ENCODE measurements at places on chromosomes 4 and X.

DNA sequence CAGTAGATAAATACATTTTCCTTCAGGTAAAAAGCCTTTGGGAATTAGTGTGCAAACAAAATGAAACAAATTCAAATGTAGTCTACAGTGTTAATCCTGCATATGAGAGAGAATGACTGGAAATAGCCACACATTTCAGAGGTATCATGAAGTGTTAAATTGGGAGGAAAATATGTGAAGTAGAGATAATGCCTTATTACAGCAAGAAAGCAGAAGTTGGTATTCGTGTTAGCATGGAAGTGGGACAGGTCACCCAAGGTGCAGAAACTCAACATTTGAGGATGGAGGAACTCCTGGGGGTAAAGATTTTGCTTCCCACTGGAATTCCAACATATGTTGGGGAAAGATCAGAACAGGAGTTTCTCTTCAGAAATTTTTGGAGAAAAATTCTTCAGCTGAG lies 51.3 kb downstream of the EMCN start:
- no peak for DNase-seq
- no peak overlapping the region for H3K27ac ChIP-seq
- no peaks in the 10 kb centered on the region for H3K36me3 ChIP-seq

GRCh38 chrX:37776283-37776986 lies 3.4 kb upstream of the CYBB start:
- H3K27ac ChIP-seq: no peak overlapping the region
- H3K36me3 ChIP-seq: no peaks in the 10 kb centered on the region
- no peaks in the 10 kb centered on the region for H3K4me1 ChIP-seq
- no peaks in the 10 kb centered on the region for H3K27me3 ChIP-seq
- DNase-seq: no peak

- no peak for DNase-seq
- no peaks in the 10 kb centered on the region for H3K4me1 ChIP-seq
- H3K27me3 ChIP-seq: no peaks in the 10 kb centered on the region
- H3K4me3 ChIP-seq: no peak overlapping the region
- no peaks in the 10 kb centered on the region for H3K36me3 ChIP-seq
Observed at GRCh38 chr4:37726666-37727065, 40.5 kb upstream of the RELL1 start.

DNA sequence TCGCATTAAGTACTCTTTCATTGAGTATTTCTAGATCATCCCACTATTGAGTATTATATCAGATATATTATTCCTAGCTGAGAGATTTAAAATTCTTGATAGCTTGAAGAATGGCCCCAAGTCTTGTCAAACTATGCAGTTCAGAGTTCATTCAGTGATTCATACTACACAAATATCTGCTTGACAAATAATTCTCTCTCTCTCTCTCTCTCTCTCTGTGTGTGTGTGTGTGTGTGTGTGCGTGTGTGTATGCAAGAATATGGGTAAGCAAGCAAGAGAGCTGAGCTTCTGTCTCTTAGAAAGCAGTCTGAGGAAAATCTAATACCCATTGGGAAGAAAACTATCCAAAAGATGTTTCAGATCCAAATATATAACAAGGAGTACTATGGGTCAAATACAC lies 142.0 kb downstream of the SLC10A7 start:
- DNase-seq: no peak
- H3K36me3 ChIP-seq: no peaks in the 10 kb centered on the region

- no peak overlapping the region for H3K4me3 ChIP-seq
- DNase-seq: no peak
- H3K27me3 ChIP-seq: no peaks in the 10 kb centered on the region
- H3K4me1 ChIP-seq: no peaks in the 10 kb centered on the region
Observed at GRCh38 chrX:44152852-44153251, 179.7 kb upstream of the NDP start.

DNA sequence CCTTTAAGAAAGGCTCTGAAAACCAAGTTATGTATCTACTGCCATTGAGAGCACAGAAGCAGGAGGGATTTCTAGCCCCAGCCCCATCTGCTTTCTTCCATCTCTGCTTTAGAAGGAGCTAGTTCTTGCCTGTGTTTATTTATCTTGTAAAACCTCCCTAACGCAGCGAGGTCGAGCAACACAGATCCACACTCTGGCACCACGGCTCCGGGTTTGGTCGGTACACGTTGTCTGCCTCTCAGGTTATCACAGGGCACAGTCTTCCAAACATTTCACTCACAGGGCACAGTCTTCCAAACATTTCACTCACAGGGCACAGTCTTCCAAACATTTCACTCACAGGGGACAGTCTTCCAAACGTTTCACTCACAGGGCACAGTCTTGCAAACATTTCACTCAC lies 69.7 kb upstream of the TLR3 start:
- H3K27ac ChIP-seq: no peak overlapping the region
- no peak for DNase-seq

DNA sequence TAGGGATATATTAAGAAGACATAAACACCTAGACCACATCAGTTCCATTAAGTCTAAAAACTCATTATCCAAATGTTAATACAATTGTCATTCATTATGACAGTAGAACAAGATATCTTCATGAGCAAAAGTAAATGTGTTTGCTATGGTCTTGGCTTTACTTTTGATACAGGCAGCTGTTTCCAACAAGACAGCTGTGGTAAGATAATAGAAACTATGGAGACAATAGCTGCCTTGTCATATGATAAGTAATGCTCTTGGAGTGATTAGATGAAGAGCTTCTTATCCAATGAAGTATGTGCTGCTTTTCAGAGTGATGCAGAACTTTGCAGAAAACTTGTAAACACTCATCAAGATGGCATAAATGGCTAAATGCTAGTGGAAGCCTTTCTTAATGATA lies 1066.0 kb downstream of the FSTL5 start:
- no peaks in the 10 kb centered on the region for H3K27me3 ChIP-seq
- no peak overlapping the region for H3K27ac ChIP-seq
- no peaks in the 10 kb centered on the region for H3K36me3 ChIP-seq
- H3K4me1 ChIP-seq: no peaks in the 10 kb centered on the region

DNA sequence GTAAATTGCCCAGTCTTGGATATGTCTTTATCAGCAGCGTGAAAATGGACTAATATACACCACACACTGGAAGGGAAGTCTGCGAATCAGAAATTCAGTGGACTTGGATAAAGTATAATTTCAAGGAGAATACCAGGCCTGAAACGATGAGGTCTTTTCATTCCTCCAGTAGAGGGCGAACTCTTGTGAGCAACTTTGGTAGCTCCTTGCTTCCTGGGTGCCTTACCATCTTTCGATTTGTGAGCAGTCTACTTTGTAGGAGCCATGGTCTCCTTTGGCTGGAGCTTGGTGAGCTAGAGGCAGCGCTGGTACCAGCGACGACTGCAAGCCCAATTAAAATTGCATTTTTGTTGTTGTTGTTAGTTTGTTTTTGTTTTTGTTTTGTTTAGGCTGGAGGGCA lies 791.9 kb downstream of the FAT4 start:
- H3K36me3 ChIP-seq: no peaks in the 10 kb centered on the region
- no peak overlapping the region for H3K27ac ChIP-seq
- H3K27me3 ChIP-seq: no peaks in the 10 kb centered on the region
- H3K4me1 ChIP-seq: no peaks in the 10 kb centered on the region
- H3K4me3 ChIP-seq: no peak overlapping the region

GRCh38 chrX:23826653-23827052 lies 43.7 kb downstream of the SAT1 start:
- H3K4me3 ChIP-seq: no peak overlapping the region
- no peaks in the 10 kb centered on the region for H3K36me3 ChIP-seq
- H3K4me1 ChIP-seq: no peaks in the 10 kb centered on the region
- H3K27ac ChIP-seq: no peak overlapping the region
- DNase-seq: no peak

- DNase-seq: no peak
- H3K4me3 ChIP-seq: no peak overlapping the region
- H3K4me1 ChIP-seq: no peaks in the 10 kb centered on the region
- no peaks in the 10 kb centered on the region for H3K27me3 ChIP-seq
Observed at GRCh38 chr4:17475481-17475880, 36.4 kb downstream of the QDPR start.
